ENCODE measurements at places on chromosomes 3 and 15.

DNA sequence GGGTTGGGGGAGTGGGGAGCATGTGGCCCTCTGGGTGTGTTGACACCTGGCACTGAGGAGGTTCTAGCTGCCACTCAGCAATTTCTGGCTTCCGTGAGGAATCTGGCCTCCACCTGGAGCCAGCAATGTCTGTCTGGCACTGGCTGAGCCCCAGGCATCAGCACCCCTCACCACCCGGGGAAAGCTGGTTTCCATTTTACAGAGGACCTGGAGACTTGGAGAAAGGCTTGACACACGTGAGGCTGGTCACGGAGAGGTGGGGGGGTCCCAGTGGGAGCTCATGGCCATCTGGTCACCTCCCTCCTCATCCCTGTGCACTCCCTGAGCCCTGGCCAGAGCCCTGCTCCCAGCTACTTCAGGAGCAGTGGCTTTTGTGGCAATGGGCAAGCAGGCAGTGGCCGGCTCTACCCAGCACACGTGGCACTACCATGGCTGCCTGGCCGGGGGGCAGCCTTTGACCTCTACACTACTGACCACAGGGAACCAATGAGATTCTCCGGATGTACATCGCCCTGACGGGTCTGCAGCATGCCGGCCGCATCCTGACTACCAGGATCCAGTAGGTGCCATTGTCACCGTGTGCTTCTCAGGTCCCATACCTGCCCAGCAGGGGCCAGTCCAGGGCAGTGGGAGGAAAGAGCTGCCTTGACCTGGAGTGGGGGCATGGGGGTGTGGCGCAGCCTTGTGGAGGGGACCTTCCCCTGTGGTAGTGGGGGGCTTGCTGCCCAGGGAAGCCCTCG lies 28.5 kb downstream of the ACAD9 start:
- no peak for DNase-seq

DNA sequence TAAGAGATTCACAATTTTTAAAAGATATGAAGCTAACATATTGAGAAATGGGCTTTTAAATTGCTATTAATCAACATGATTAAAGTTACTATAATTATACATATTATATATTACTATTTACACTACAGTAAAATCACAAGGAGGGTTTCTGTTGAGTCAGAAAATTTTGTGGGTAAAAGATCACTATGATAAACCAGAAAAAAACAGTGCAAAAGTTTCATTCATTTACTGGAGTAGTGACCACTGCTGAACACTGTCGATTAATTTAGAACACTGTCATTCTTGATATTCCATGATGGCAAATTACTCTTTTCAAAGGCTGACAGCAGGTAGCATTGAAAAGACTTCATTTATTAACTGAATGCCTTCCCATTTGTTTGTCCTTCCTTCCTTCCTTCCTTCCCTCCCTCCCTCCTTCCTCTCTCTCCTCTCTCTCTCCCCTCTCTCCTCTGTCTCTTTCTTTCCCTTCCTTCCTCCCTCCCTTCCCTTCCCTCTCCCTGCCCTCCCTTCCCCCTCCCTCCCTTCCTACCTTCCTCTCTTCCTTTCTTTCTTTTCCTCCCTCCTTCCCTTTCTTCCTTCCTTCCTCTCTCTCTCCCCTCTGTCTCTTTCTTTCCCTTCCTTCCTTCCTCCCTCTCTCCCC lies 9.1 kb upstream of the RPL35A start:
- no peak for DNase-seq

DNA sequence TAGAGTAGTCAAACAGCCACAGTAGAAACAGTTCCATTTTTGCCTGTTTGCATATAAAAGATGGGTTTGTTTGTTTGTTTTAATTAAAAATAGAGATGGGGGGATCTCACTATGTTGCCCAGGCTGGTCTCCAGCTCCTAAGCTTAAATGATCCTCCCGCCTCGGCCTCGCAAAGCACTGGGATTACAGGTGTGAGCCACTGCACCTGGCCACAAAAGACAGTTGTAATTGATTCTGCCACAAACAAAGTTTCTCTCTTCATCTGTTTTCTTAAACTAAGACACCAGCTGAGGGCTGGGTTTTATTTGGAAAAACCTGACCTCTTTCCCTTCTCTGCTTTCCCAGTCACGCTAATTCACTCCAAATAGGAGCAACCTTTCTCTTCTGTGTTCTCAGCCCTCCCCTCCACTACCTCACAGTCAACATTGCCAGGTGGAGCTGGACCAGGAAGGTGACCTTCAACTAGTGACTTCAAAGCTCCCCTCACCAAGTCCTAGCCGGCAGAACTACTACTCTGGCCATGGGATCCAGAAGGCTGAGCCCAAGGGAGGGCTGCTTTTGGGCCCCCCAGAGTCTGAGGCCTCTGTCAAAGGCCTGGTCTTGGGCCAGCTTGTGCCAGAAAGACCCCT lies 1.5 kb upstream of the IDH2 start:
- DNase-seq: no peak

DNA sequence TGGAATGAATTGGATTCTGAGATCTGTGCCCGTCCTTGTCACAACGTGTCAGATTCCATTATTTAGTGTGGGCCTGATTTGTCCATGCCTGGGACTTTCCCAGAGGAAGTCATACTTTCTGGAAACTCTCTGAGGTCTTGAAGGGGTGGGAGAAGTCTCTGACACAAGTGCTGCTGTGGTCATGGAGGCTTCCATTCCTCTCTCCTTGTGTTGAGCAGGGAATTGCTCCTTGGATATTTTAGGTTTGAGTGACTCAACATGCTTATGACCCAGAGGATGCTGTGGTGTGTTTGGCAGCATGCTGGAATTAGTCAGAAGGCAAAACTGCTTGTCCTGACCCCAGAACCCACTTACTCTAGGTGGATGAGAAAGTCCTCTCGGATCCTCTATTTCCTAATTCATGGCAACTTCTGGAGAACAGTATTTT lies 132.1 kb downstream of the LPP start:
- DNase-seq: peak; percentile 86

DNA sequence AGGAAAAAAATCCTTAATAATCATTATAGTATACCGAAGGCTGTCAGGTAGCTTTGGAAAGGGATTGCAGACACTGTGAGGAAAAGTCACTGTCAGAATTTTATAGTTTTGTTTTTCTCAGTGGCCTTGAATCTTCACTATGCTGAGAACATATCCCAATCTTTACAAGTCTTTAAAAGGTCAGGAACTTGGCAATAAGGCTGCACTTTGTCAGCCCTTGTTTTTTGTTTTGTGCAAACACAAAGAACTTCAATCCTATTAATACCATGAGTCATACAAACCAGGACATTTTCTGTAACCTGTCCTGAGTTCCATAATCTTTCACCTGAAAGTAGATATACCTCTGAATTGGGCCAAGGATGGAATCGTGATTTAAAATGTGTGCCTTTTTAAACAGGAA lies 45.6 kb upstream of the PIK3R4 start:
- DNase-seq: no peak

DNA sequence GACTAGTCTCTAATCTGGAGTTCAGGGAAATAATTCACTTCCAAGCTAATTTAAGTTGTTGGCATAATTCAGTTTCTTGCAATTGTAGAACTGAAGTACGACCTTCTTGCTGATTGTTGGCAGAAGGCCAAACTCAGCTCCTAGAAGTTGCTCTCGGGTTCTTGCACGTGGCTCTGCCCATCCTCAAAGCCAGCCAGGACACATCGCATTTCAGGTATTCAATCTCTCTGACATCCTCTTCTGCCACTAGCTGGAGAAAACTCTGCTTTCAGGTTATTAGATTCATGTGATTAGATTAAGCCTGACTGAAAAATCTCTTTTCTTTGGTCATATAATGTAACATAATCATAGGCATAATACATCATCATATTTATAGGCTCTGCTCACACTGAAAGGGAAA lies 362.0 kb downstream of the ZPLD1 start:
- DNase-seq: no peak

DNA sequence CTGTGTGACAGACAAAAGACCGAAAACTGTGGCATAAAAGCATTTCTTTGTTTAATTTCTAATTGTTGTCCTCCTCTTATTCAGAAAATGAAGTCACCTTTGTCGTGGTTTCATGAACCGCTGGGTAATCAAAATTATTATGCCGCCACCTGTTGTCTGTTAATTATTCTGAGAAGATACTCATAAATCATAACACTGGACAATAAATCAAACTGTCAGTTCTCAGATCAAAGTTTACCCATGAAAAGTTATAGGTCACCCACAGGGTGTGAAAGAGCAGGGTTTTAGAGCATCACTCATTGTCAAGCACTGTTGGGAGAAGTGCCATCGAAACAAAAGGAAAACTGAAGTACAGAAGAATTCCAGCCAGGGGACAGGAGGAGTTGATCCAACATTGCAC lies 474.3 kb downstream of the NR2F2 start:
- no peak for DNase-seq

DNA sequence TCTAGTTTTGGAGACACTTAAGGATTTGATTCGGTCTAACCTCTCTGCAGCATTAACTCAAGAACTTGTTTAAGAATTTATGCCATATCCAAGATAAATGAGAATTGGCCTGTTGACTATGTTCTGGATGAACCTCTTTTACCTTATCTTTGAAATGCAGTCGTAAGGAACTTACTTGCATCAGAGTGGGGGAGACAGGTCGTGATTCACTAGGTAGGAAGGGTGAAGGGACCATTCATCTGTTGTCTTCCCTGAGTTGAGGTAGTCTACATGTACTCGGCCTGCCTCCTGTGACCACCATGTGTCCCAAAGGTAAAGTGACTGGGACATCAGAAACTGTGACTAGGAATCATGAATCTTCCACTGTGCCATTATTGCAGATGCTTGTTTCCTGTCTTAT lies 248.0 kb upstream of the P2RY1 start:
- DNase-seq: no peak

GRCh38 chr15:65476903-65477302 lies 40.6 kb downstream of the DPP8 start:
- DNase-seq: no peak

DNA sequence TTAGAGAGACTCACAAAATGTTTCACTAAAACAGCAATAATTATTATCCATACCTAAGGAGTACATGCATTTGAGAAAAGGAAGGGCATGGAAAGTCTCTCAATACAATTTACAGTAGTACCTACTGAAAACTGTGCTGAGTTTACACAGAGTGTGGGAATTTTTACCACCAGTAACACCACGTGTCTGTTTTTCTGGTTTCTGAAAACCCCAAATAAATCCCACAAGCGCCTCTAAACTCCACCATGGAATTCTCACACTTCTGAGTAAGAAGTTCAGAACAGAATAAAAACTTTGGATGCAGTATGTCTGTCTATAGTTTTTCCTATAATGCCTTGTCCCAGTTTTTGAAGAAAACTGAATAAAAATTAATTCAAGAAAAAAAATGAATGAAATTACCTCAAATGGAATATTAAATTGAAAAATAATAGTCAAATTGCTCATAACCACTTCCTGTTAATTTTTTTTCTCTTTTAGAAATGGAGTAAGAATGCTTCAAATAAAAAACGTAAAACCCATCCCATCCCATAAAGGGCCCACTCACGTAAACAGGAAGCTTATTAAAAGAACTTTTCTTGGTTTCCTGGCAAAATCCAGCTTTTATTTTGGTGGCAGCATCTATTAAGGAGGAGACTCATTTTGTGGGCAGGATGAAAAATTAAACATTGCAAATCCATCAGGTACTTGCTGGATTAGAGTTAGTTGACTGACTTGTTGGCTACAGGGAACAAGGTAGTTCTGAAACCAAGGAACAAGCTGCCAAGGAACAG lies 378.1 kb downstream of the TIGIT start:
- no peak for DNase-seq

- DNase-seq: no peak
Observed at GRCh38 chr3:57029924-57030323, 30.5 kb upstream of the SPATA12 start.

- no peak for DNase-seq
Observed at GRCh38 chr3:102505542-102505941, 70.7 kb downstream of the ZPLD1 start.

DNA sequence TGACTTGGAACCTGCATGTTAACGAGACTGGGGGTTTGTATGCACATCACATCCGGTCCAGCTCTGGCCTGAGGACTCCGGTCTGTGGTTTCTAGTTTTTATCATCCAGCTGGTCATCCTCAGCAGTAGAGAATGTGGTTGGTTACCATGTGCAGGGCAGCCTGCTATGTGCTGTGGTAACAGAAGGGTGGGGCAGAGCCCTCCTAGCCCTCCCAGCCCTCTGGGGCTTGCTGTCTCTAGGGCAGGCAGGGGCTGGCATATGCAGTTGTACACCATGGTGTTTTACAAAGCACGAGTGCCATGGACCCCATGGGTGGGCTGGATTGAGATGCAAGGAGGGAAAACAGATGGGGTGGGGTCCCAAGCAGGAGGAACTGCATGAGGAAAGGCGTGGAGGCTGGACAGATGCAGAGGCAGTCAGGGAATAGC lies 70.2 kb downstream of the APBA2 start:
- DNase-seq: peak; percentile 43

GRCh38 chr15:68014219-68014618 lies 39.9 kb upstream of the PIAS1 start:
- no peak for DNase-seq

DNA sequence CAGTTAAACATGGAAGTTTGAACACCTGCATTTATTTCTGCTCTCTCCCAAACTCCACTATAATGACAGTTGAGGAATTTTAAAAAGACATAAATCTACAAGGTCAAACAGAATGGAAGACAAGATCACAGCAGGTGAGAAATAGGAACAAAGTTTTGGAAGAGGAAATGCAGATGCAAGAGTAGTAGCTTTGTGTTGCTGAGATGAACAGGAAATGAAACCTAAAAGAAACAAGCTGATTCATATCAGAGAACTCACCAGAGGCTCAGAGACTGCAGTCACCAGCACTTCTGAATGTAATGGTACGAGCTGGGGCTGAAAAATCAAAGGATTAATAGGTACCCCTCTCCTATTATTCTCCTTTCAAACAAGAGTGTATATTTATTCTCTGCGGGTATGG lies 459.9 kb downstream of the RAP2B start:
- no peak for DNase-seq

DNA sequence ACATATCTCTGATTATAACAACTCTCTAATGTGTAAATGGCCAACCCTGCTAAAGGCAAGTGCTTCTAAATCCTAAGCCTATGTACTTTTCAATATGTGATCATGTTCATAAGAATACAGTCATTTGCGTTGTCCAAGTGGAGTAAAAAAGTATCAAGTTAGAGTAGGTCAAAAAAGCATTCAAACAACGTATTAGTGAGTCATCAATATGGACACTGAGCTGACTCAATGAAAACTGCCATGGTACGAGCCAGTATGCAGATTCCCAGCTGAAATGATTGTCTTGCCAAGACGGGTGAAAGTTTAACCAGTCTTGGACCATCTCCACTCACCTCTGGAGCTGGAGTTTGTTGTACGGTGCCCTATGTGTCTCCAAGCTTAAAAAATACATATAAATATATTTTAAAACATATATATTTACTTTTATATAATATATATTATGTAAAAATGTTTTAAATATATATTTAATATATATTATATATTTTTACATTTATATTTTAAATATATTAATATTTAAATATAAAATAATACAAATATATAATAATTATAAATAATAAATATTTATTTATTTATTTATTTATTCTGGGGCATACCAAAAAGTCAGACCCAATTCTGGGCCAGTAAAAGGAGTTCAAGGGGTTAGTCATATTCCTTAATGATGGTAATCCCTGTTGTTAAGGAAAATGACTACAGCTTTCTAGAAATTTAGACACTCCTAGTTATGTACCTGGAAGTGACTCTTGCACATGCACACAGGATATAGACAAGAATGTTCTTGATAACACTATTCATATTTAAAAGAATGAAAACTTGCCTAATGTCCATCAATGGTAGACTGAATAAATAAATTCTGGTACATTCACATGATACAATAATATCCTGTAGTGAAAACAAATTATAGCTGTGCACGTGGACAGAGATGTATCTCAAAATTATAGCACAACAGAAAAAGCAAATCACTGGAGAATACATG lies 27.2 kb downstream of the PLSCR4 start:
- no peak for DNase-seq

All from sigmoid colon (tissue), 7 donors.